ENCODE measurements at places on chromosomes 16 and 17.

DNA sequence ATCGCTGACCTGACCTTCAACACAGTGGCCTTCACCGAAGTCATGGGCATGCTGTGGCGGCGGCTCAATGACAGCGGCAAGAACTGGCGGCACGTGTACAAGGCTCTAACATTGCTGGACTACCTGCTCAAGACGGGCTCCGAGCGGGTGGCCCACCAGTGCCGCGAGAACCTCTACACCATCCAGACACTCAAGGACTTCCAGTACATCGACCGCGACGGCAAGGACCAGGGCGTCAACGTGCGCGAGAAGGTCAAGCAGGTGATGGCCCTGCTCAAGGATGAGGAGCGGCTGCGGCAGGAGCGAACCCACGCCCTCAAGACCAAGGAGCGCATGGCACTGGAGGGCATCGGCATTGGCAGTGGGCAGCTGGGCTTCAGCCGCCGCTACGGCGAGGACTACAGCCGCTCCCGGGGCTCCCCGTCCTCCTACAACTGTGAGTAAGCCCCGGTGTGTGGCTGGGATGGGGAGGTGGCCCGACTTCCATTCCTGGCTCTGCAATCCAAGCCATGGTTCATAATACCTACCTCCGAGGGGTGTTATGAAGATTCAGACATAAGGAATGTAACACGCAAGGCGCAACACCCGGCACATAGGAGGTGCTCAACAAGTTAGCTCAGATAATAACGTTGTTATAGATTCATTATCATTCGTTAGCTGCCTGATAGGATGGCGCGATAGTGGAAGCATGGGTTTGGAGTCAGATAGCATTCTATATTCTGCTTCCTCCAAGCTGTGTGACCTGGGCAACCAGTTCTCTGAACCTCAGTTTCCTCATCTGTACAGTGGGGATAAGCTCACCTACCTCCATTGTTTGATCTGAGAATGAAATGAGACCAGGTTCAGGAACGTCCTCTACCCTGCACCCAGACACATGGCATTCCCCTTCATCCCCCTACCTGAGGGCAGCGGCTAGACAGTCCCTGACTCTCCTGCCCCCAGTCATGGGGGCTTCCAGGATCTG is 4.4 kb downstream of the EPN3 start:
- no peak for DNase-seq

- no peak for DNase-seq
Observed at GRCh38 chr16:88951989-88952388, 25.0 kb downstream of the CBFA2T3 start.

DNA sequence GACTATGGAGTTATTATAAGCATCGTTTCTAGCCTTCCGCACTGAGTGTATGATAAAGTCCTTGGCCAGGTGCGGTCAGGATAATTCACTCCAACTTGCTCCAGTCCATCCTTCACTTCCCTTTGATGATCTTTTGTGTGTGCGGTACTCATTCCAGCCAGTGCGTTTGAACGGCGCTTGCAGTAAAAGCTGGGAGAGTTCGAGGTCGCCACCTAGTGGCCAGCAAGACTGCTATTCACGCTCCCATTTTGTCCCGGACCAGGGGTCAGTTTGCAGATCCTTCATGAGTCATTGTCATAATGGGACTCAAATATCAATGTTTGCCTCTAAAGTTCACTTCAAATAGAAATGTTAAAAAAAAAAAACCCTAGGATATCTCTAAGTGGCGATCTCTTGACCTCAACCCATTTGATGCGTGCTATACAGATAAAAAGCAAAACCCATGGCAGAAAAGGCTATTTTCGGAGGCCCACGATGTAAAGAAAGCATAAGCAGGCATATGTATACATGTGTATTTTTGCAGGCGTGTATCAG is 417.1 kb downstream of the TMEM114 start:
- DNase-seq, result no peak

GRCh38 chr16:81277541-81278080 is 37.2 kb upstream of the GAN start:
- no peak for DNase-seq

GRCh38 chr17:39767147-39767546 is 29.4 kb downstream of the GRB7 start:
- DNase-seq, result no peak

- DNase-seq, result no peak
Observed at GRCh38 chr17:57405491-57406072, 149.3 kb downstream of the MSI2 start.

- no peak for DNase-seq
Observed at GRCh38 chr16:77780378-77780837, 8.0 kb upstream of the VAT1L start.

DNA sequence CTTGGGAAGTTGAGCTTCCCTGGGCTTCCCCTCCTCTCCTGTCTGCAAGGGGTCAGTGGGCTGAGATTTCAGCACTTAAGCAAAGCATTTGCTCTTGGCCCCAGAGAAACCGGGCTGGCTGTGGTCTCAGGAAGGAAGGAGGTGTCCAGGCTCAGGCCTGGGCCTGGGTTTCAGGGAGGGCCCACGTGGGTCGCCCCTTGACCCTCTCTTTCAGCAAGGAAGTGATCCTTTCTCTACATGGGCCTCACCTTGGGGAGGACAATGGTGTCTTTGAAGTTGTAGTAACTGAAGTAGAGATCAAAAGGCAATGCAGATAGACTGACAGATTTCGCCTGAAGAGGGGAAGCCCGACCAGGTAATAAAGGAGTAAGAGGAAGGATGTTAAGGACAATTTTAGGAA is 2.7 kb downstream of the NOD2 start:
- DNase-seq, result no peak

Measured in activated CD4-positive, alpha-beta T cell treated with anti-CD3 and anti-CD28 coated beads, Interleukin-2, amount 50 U/mL, for 4 hours (primary cell).